Psoas muscle (tissue), 8 donors: ENCODE measurements at places on chromosomes 4 and X. TPM values are rescaled to one million over a fixed set of nuclear protein-coding genes. Genes with fewer than 3 reads are reported as not detected.
A peak's percentile ranks its signal among the peaks of the same experiment; 100 is the strongest.

ATOH1 gene
- total RNA-seq: not detected

DNA sequence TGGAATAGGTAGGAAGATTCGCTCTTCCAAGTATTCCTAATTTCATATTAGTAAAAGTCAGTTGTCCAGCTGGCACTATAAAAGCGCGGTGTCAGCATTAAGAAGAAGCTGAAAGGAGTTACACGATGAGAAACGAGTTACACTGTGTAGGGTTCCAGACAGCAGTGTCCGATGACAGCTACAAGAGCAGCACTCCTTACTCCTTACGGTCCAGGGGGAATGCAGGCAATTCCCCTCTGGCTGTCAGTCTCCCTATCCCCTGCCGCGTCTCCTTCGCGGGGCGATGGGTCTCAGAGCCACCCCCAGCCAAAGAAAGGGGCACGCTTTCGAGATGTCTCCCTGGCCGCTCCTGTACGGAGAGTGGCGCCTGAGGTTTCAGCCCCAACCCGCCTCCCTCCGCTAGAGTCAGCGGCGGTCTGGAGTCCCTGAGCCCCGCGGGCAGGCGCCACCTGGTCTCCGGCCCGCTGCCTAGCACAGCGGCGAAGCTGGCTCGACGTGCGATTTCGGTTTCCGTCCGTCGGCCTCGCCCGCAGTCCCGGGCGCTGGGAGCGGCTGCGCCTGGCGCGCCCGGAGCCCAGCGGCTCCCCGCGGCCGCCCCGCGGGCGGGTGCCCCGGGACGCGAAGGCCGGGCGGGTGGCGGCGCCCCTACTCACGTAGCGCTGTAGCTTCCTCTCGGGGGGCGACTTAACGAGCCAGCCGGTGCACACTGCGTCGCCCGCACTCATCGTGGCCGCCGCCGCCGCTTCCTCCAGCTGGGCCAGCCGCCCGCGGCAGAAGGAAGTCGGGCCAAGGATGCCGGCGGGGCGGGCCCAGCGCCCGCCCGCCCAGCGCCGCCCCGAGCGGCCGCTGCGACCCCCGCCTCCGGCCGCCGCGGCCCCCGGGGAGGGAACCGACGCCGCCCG, at the start of gene GAB3:
TSS of gene GAB3 (minus strand) at position 777 of the 902 bp plus-strand sequence. CDS start at position 725, 52 bp downstream.
- DNase-seq: peak; percentile 58

- DNase-seq: no peak
Observed at GRCh38 chr4:17823871-17824669, 13.3 kb downstream of the NCAPG start.

NWD2 gene
- not detected for total RNA-seq

LNX1 gene
- total RNA-seq: 4.8 TPM

DNA sequence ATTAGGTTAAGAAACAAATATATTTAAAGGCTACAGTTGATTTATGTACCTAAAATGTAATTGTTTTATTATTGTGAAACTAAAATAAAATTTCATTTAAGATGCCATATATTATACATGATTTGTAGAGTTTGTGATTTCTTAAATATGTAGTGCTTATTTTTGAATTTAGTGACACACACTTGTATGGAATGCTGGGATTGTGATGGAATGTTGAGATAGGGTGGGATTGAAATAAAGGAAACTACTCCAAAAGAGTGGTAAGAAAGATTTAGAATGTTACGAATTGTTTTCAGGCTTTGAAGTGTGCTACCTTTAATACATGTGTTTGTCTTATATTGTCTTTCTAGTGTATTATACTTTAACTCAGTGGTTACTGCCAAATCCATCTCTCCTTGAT, 330.3 kb upstream of the PITX2 start:
- no peak for DNase-seq

DNA sequence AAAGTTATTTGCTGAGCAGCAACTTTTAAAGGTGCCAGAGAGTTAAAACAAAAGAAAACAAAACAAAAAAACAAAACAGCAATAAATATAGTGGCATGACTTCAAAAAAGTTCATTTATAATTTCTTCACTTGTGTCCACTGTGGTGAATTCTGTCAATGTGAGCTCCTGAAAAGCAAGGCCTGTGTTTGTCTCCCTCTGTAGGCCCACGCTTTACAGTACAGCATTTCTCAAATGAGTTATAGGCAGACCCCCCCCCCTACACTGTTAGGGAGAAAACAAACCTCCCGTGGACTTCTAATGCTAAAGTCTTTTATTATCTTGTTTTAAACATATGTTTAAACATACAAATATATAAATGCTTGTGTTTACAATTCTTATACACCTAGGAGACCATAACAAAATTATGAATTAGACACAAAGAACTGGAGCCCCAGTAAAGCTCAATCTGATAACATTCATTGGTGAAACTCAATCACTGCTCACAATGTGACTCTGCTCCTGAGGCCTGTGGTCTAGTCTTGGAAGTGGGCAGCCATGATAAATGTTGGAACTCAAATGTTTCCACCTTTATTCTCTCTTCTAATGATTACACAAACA, 47.0 kb upstream of the SCOC start:
- no peak for DNase-seq

GRCh38 chr4:124095621-124096020, 616.9 kb downstream of the ANKRD50 start:
- DNase-seq: no peak

GCNA gene
- 2.1 TPM for total RNA-seq

DNA sequence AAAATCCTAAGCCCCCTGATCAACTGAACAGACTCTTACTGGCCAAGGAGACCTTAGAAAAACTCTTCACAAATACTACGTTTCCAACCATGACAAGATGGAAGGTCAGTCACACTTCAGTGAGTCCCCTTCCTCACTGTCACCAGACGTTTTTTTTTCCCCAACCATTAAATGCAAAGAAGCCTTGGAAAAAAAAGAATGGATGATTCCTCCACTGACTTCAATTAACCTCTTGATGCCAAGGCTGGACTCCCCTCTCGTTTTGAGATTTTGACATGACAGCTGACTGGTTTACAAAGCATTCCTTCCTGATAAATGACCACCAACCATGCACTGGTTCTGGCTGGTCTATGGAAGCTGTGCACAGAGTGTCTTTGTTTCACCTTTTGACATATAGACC, 73.2 kb downstream of the SLC34A2 start:
- no peak for DNase-seq
